Suppressor macrophage (primary cell): ENCODE measurements at places on chromosomes 5 and 9.

GRCh38 chr5:27414099-27414498 lies 375.7 kb upstream of the CDH9 start:
- no peak for DNase-seq

- DNase-seq: no peak
Observed at GRCh38 chr5:109191153-109191558, 218.6 kb downstream of the PJA2 start.

- DNase-seq: no peak
Observed at GRCh38 chr5:88377705-88378656, 109.3 kb upstream of the TMEM161B start.

DNA sequence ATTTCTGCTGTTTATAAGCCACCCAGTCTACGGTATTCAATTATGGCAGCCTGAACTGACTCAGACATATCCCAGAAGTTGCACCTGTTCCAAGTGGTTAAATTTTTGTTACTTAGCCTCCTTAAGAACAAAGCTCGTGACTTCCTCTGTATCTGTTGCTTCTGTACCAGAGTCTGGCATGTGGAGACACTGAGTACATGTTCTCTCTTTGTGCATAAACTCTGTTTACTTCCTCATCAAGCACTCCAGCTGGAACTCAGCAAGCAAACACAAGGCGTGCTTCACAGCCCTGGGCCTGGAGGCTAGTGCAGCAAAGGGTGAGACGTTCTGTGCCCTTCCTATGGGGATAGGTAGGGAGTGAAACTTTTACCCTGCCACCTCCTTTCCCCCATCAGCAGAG lies 19.0 kb downstream of the C9orf152 start:
- DNase-seq: peak; percentile 79

DNA sequence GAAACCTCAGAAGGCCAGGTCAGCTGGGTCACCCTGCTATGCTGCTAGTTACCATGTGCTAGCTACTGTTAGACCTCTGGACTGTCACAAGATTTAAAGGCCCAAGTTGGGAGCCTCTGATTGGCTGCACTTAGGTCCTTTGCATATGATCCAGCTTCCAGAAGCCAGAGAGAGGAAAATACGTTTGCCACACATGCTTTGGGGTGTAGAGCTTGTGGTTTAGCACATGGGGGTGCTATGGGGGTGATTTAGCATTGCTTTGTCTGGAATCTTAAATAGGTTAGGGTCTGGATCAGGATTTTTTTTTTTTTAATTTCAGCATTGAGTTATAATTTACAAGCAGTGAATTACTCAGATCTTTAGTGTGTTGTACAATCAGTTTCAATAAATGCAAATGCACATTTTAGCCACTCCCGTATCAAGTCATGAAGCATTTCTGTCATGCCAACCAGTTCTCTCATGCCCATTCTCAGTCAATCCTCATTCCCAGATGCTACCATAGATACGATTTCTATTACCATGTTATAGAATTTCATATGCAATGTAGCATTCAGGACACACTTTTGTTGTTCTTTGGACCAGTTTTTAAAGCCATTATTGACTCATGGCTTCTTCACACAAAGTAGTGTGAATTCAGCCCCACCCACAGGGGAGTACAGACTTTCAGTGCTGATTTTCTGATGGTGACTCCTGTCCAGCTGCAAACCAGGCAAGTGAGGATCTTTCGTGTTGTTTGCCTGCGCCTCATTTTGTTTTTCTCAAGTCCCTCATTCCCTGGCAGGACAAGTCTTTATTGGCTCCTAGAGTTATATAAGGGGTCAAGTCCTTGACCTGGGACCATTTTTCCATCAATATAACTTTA lies 250.4 kb downstream of the LRRC70 start:
- DNase-seq: no peak

DNA sequence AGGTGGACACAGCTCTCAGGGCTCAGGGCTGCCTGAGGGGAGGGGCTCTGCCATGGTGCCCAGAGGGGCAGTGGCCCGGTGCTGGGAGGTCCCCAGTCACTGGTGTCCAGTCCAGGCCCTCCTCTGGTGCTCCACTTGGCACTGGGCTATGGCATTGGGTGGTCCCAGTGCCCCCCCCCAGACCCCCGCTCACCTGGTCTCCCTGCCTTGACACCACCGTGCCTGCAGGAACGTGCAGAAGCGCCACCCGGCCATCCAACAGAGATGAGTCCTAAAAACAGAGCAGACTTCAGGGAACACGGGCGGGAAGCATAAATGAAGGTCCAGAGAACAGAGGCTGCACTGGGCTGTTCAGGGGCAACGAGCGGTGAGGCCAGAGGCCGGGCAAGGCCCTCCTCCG lies 42.3 kb upstream of the NSMF start:
- no peak for DNase-seq

GRCh38 chr9:35798658-35799374 lies 7.4 kb downstream of the NPR2 start:
- DNase-seq: peak; percentile 31

- no peak for DNase-seq
Observed at GRCh38 chr9:87520172-87520683, 22.6 kb downstream of the DAPK1 start.

- peak; percentile 90 for DNase-seq
Observed at GRCh38 chr5:56763711-56764466, 51.5 kb upstream of the MAP3K1 start.
